NCI-H446 treated with DMSO at 0.1 percent for 48 hours (cell line): ENCODE measurements at places on chromosomes 2 and 18.

- no peak for DNase-seq
Observed at GRCh38 chr2:37549598-37549997, 121.8 kb downstream of the CDC42EP3 start.

DNA sequence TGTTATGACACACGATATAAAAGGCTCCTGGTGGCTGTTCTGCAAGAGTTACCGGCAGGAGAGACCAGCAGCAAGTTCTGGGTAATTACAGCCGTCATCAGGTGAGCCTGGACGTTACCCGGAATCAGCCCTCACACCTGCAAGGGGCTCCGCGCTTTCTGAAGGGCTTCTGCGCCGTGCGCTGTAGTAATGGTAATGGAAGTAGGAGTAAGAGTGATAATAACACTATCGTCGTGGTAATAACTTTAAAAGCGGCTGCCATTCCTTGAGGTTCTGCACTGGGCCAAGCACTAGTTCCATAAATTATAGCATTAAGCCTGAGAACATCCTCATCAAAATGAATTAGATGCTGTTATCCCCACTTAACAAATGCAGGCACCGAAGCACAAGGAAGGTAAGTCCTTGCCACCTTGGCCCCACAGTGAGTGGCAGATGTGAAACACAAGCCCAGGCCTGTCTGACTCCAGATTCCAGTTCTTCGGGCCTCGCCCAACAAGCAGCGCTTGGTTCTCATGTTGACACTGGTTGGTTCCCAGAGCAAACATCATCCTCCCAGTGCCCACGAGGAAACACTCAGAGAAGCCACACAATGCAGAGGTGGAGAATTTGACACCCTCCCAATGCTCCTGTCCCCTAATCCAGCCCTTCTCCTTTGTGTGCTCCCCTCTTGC lies 205.2 kb downstream of the EIPR1 start:
- no peak for DNase-seq

- DNase-seq, result no peak
Observed at GRCh38 chr18:28766027-28766426, 589.1 kb upstream of the CDH2 start.

DNA sequence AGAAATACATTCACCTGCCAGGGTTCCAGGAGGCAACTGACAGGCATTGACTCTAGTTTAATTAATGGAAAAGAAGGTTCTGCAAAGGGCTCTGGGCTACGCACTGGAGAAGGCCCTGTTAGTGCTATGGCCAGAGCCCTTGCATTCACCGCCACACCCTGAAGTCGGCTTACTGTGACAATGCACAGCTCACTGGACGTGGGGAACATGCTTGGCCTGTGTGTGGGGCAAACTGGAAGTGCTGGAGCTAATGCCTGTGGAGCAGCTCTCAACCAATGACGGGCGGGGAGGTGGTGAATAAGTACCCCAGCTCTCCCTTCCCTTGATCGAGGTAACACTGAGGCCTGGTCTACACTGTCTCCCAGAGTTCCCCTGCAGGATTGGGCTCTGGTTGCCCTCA lies 209.8 kb downstream of the HAUS1 start:
- no peak for DNase-seq
